Kidney epithelial cell (primary cell): ENCODE measurements at places on chromosomes 12 and 14.

DNA sequence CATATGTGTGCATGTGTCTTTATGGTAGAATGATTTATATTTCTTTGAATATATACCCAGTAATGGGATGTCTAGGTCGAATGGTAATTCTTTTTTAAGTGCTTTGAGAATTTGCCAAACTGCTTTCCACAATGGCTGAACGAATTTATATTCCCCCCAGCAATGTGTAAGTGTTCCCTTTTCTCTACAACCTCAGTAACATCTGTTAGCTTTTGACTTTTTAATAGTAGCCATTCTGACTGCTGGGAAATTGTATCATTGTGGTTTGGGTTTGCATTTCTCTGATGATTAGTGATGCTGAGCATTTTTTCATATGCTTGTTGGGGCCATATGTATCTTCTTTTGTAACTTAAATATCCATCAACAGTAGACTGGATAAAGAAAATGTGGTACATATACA lies 9.4 kb downstream of the OR6C68 start:
- no peak for DNase-seq

DNA sequence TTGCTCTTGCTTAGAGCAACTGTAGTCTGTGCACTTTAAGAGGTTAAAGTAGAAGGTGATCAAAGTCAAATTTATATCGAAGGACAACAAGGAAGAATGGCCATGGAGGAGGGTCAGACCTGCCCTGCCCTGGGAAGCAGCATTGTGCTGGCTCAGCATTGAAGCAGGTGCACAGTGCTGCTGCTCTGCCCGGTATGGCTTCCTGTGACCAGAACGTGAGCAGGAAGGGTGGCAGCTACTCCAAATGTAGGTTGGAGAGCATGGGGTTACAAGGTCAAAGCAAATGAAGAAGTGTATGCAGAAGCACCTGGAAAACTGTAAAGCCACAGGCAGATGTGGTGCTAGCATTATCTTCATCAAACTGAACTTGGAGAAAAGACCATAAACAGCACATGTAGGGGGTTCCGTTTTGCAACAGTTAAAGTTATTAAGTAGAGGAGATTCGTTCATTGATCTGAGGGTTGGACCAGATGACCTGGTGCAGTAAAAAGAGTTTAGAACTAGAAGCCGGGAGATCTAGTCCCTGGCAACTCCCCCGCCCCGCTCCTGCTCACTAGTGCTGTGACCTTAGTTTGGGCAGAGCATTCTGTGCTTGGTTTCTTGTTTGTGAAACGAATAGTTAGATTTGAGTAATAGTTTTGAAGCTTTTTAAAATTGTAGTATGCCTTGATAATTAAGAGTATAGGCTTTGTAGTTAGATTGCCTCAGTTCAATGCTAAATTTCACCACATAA lies 84.2 kb downstream of the SCN8A start:
- no peak for DNase-seq

- no peak for DNase-seq
Observed at GRCh38 chr14:99350751-99351150, 78.8 kb upstream of the BCL11B start.

DNA sequence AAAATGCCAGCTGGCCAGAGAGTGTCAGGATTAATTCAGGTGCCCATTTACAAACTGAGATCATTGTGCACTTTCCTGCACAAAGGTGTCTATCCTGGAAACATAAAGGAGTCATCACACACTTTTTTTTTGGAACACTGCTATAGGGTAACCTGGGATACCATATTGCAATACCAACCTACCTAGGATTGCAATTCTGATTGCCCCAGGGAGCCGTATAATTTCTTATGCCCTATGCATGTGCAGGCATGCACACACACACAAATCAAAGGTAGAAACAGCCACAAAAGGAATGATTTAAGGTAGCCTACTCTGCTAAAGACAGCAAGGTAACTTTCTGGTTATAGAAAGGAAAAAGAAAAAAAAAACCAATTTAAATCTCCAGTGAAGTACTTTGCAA lies 285.3 kb upstream of the KITLG start:
- DNase-seq: no peak

DNA sequence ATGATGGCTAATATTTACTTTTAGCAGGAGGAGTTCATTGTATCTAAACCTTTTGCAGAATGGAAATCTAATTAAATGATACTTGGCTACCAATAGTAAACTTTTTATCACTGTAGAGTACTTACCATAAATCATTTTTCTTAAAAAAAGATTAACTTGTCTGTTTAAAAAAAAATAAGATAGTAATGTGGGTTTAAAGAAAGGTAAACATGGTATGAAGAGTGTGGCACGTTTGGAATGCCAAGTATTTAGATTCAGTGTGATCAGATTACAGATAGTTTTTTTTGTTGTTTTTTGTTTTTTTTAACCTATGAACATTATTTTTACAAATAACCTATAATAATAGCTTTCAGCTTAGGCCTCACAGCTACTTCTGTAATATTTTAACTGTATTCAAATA lies 25.8 kb downstream of the KTN1 start:
- no peak for DNase-seq

DNA sequence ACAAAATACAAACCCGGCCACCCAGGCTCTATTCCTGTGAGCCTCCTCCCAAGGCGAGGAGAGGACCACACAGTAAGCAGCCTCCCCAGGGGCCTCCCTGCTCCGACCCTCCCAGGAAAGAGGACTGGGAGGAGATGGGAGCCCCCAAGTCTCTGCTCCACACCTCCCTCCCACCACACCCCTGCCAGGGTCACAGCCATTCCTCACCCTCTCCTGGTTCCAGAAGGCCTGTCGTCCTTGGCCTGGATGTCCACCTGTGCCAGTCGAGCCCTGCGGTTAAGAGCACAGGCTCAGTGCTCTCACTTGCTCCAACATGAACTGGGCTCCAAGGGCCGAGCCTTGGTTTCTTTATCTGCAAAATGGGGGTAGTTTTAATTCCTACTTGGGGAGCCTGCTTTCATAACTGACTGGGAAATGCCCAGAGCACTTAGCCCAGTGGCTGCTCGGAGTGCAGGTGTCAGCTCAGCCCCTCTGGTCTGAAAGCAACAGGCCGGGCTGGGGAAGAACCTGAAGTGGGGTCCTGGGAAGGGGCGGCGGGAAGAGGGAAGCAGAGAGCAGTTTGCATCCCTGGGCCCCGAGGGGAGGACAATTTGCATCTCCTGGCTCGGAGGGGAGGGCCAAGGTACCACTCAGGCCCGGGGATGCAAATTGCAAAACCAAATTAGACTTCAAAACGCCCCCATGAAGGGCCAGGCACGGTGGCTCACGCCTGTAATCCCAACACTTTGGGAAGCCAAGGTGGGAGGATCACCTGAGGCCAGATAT lies 23.6 kb downstream of the TCHP start:
- DNase-seq: no peak

DNA sequence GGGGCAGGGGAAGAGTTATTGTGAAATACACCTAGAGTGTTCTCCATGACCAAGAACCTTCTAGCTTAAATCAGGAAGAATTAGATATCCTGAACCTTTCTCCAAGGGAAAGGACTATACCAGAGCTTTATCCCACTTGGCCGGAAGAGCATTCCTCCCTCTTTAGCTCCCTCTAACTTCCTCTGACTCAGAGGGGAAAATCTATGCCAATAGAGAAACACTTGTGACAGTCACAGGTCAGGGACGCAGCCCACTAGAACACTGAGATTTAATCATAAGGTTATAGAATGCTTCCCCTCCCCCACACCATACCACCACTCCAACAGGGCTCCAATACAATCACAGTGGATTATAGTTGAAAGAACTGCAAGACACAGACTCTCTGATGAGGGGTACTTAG lies 55.4 kb upstream of the RFX4 start:
- DNase-seq: no peak

DNA sequence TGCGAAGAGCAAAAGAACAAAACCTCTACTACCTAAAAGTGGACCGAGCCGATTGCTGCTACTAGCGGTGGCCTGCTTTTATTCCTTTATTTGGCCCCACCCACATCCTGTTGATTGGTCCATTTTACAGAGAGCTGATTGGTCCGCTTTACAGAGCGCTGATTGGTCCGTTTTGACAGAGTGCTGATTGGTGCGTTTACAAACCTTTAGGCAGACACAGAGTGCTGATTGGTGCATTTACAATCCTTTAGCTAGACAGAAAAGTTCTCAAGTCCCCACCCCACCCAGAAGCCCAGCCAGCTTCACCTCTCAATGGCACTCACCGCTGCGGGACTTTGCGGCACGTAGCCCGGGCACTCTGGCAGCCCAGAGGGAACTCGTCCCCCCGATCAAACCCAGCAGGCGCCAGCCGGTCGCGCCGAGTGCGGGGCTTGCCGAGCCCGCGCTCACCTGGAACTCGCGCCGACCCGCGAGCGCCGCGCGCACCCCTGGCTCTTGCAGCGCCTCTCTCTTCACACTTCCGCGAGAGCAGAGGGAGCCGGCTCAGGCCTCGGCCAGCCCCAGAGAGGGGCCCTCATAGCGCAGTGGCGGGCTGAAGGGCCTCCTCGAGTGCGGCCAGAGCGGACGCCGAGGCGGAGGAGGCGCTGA lies 8.7 kb upstream of the FGD4 start:
- DNase-seq: no peak

DNA sequence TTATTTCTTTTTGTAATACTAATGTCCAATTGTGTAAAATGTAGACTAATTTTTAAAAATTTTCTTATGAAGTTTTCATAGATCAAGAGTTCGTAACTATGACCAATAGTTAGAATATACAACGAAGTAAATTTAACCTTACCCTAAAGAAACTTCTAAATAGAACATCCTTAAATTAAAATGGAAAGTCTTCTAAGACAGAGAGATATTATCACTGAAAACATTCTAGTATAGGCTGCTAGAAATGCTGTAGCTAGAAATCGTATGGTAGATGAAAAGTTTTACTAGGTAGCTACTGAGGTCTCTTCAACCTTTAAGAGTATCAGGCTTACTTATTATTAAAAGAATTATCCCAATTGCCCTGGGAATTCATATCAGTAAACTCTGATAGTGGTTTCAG lies 925 bp downstream of the CLEC2A start:
- DNase-seq: no peak

- DNase-seq: no peak
Observed at GRCh38 chr12:125549836-125550235, 484.6 kb downstream of the AACS start.

DNA sequence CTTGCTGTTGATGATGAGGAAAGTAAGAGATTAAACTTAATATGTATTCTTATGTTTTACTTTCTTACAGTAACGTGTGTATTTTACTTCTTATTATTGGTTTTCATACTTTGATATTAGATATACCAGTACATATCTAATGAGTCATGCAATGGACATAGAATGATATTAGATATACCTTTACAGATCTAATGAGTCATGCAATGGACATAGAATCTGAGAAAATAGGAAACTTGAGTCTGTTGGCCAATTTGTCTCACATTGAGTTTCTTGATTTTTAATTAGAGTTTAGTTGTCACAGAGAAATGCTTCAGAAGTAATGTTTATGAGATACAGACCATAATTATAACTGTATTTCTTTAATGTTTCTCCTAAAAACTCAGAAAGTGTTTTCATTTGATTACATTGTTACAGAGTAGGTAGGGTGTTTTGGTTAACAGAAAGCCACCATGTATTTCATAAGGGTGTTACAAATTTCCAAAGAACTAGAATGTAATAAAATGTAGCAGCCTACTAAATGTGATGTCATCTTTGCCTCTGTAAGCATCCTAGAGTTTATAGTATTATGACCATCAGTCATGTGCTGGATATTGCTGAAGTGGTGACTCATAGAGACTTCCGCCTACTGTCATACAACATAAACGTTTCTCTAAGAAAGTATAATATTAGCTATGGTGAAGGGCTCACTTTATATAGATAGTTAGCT lies 3.0 kb downstream of the GAS2L3 start:
- DNase-seq: no peak

DNA sequence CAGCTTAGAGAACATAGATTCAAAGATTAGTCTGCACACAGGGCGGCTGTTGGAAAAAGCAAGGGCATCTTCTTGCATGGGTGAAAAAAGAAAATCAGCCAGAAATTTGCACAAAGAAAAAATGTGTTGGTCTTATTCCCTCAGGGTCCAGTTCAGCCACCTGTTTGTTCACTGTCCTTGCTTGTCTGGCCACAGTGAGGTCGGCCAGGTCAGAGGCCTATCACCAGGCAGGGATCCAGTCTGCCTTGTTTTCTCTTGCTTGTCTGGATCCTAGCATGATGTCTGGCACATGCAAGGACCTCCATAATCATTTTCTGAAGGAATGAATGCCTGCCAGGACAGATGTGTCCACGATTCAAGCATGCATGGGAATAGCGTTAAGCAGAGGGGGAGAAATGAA lies 359.1 kb upstream of the TBX3 start:
- DNase-seq: no peak

- DNase-seq: no peak
Observed at GRCh38 chr12:93621986-93622385, 49.5 kb downstream of the SOCS2 start.

GRCh38 chr12:97097734-97098133 lies 190.7 kb downstream of the NEDD1 start:
- DNase-seq: no peak

- DNase-seq: no peak
Observed at GRCh38 chr12:28870839-28871440, 278.1 kb upstream of the FAR2 start.

DNA sequence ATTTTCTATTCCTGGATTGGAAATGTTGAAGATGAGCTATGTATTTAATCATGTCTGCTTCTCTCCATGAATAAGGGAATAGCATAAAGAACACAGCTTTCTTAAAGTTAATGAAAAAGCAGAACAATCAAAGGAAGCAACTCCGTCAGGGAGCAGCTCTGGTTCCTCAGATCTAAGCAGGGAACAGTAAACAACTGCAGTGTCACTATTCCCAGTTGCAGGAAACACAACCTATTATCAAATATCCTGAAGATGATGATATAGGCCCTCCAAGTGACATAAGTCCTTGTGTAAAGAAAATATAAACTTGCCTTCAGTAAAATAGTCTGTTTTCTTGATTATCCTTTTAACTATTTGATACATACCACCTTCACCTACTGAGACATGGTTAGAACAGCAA lies 228.1 kb downstream of the KCNC2 start:
- DNase-seq: no peak

DNA sequence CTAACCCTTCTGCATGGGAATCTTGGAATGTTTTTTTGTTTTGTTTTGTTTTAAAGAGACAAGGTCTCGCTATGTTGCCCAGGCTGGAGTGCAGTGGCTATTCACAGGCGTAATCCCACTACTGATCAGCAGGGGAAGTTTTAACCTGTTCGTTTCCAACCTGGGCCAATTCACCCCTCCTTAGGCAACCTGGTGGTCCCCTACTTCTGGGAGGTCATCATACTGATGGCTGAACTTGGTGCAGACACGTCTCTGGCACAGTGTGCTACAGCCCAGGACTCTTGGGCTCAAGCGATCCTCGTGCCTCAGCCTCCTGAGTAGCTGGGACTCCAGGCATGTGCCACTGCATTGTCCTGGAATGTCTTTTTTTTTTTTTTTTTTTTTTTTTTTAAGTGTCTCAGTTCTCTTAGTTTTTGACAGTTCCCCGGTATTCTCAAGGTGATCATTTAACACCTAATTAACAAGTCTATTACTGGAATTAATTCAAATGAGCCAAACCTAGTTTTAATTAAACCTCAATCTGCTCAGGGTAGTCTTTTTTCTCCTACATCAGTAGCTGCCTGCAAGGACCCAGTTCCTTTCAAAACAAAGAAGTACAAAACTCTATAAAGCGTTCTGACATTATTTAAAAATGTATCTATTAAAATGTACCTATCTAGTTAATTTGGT lies 49.0 kb upstream of the ISM2 start:
- DNase-seq: no peak
